Fibroblast of lung (primary cell): ENCODE measurements at places on chromosomes 7 and 10. TPM values are rescaled to one million over a fixed set of nuclear protein-coding genes. Genes with fewer than 3 reads are reported as not detected.
A peak's percentile ranks its signal among the peaks of the same experiment; 100 is the strongest.

The MBLAC1 gene
- 0.75 and 1.1 TPM in 2 replicates for polyA plus RNA-seq

The MMD2 gene
- not detected in 2 replicates for polyA plus RNA-seq

The PDZD7 gene
- 0.42 and 0.50 TPM in 2 replicates for polyA plus RNA-seq

The GFRA1 gene
- 6.1 and 29.6 TPM in 2 replicates for polyA plus RNA-seq

DNA sequence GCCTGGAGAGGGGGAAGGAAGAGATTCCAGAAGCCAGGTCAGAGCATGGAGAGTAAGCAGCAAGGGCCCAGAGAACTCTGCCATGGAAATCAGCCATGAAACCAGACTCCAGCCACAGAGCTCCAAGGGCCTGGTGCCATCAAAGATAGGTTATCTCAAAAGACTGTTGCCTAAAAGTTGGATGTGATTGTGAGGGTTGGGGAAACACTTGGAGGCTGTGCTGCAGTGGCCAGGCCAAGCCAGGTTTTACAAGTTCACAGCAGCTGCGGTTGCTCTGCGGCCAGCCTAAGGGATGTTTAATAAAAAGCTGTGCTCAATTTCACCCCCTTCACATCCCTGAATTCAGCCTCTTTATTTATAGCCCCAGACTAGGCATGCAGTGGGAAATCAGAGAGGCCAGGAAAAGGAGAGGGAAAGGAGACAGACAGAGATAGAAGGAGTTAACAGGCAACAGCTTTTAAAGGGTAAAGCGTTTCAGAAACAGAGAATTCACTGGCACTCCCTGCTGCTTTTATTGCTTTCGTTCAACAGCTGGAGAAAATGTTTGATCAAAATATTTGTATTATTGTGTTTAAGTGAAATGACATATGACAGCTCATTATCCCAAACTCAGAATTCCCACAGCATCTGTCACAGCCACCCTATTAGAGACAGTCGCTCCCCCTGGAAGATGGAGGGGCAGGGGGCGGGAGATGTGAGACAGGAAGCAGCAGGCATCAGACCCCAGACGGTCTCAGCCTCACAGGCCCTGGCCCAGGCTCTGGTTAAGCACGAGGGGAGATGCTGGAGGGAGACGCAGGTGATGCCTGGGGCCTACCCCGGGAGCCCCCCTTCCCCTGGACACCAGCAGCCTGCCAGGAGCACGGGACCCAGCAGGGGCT, 140.1 kb downstream of the GLI3 start:
- DNase-seq: peak; percentile 77

DNA sequence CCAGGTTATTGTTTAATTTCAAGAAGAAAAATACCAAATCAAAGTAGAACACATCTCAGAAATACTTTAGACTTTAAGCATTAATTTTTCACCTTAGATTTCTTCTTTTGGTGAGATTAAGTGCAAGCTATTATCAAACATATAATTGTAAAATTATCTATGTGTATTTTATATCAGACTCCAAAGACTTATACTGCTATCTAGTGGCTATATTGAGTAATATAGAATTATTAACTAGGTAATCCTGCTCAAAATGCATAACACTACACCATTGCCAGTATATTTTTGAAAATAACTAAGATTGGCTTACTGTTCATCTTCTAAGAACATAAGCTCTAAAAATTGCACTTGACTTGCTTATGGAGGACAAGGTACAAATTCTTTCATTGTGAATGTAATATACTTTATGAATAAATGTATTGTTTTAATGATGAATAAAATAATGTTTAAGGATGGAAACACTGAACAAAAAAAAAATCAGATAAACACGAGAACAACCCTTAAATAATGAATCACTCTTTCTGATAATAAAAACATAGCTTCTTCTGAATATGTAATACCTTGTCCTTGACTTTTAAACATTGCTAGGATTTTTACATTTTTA, 86.7 kb upstream of the GNAI1 start:
- no peak for DNase-seq

GRCh38 chr7:98338441-98338840, 57.0 kb downstream of the BRI3 start:
- DNase-seq: no peak

DNA sequence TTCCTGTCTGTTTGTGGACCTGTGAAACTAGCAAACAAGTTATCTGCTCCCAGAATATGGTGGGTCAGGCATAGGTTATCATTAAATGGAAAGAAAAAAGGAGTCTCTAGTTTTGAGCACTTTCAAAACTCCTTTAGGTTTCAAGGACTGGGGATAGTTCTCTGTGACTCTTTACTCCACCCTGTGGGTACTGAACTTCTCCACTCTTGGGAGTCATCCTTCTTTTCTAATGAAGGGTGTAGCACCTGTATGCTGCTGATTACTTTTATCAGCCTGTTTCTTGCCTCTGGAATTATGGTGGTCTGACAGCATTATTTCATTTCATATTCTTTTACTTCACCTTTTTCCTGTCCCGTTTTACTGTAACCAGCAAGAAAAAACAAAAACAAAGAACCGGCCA, 6.7 kb downstream of the GNAI1 start:
- no peak for DNase-seq

- DNase-seq: peak; percentile 56
These were observed 76.9 kb upstream of the STEAP1B start for GRCh38 chr7:22576612-22577469.

DNA sequence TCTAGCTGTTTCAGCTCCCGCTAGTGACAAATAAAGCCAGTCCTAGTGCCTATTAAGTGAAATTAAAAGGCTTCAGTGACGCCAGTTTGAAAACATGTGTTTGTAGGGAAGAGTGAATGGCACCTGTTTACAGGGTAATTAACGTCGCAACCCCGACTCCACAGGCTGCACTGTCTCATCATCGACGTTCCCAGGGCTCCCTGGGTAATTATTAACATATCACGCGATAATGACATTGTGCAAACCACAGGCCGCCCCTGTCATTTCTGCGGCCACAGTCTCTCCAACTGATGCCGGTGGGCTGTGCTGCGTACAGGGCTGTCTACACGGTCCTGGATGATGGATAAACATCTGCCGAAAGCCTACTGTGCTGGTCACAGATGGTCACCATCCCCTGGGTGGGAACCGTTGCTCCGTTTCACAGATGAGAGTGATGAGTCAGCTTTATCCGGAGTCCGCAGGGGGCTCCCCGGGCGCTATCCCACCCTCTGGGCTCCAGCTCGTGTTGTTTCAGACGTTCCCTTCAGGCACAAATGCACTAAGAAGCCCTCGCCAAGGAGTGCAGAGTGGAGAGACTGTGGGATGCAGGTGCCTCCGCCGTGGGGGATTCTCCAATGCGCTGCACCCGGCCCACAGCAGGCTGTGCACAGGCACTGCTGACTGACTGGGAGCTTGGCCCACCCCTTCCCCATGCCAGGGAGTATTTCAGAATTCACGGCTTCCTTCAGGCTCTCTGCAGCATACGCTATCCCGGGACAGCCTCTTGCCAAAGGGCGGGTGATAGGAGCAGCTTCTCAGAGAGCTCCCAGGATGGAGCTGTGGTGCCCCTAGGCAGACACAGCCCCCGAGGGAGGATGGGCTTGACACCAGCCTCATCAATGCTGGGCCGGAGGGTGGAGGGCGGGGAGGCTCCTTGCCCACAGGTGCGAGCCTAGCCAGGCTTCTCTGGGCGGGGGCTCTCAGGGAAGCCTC, 491.8 kb upstream of the FOXK1 start:
- no peak for DNase-seq

DNA sequence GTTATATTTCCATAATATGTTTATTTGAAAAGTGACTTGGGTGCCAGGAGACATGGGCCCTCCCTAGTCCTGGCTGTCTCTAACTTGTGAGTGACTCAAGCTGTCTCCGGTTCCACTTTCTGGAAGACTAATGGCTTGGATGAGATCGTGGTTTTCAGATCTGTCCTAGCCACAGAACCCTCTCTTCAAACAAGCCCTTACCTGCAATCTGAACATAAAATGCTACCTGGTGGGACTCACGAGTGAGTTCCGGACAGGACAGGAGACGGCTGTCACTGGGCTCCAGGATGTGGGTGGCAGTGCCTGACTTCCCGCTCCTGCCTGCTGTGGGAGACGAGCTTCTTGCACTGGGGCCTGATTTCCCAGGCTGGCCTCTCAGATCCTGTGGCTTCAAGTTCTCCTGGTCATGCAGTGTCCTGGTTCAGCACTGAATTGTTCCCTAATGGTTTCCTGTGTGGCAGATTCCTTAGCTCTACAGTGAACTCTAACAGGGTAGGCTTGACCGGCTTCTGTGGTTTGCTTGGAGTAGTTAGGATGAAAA, 26.0 kb upstream of the PFKFB3 start:
- DNase-seq: no peak

- DNase-seq: no peak
These were observed 339.3 kb downstream of the PARD3 start for GRCh38 chr10:34475786-34476185.

GRCh38 chr7:150323682-150324372, 482 bp upstream of the ACTR3C start:
- DNase-seq: no peak

DNA sequence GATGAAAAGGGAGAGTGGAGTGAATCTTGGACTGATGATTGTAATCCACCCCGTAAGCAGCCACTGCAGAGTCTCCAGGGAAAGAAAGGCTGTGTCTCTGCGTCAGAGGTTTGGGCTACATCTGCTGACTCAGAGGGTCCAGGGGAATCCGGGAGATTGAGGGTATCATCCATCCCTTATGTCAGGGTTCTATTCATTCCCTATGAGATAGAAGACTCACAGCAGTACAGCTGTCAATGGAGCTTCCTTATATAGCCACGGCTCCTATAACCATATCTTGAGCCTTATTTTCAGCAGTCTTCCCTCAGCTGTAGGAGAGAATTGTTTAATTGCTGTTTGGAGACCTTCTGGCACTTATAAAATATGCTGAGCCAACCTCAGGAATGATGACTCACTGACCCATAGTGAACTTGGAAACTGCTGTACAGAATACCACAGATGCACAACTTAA, 558.2 kb upstream of the PFKP start:
- peak; percentile 76 for DNase-seq
